ENCODE measurements at places on chromosomes 4 and X.

GRCh38 chr4:98540803-98541202 is 117.6 kb downstream of the TSPAN5 start:
- no peak for DNase-seq

DNA sequence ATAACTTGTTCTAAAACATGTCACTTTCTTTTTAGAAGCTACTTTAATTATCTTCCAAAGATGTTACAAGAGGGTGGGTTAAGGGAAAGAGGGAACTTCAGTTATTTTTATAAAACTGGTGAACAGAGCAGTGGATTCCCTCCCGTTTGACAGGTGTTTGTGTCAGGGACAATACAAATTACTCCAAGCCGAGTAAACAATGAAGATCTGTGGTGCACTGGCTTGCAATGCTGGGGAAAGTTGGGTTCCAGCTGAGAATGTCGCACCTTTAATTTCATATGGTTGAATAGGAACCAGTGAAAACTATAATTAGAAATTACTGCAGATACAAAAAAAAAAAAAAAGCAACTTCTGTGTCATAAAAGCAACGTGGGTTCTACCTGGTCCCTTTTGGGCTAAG is 98.6 kb upstream of the TTC29 start:
- no peak for DNase-seq

DNA sequence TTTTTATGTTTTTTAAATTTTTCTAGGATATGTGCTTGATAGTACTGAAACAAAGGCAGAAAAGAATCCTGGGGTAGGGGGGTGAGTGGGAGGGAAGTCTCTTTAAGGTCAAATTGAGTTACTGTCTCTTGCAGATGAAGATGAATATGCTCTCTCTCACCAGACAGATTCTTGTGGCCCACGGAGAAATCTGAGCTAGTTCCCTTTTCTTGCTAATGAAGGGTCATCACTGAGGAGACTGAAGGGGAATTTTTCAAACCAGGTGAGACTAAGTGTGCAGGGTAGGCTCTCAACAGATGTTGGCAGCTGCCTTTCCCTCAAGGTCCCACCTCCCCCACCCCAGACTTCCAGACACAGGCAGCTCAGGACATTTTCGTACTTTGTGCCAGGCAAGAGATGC is 21.5 kb downstream of the FAM9C start:
- no peak for DNase-seq

DNA sequence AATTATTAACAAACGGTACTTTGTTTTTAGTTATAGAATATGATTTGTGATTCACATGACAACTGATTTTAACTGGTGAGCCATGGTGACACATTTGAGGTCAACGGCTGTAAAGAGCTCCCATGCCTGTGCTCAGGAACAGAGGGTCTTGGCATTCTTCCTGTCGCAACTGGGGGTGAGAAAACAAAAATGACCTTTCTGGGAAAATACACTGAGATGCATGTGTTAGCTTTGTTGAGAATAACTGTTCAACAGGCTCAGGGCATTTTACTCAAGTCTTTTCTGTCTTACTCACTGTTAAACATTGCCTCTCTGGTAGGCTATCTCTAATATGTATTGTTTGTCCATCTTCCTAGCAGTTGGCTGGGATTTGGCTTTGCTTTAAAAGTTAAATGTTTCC is 57.1 kb upstream of the HPGD start:
- DNase-seq: no peak

DNA sequence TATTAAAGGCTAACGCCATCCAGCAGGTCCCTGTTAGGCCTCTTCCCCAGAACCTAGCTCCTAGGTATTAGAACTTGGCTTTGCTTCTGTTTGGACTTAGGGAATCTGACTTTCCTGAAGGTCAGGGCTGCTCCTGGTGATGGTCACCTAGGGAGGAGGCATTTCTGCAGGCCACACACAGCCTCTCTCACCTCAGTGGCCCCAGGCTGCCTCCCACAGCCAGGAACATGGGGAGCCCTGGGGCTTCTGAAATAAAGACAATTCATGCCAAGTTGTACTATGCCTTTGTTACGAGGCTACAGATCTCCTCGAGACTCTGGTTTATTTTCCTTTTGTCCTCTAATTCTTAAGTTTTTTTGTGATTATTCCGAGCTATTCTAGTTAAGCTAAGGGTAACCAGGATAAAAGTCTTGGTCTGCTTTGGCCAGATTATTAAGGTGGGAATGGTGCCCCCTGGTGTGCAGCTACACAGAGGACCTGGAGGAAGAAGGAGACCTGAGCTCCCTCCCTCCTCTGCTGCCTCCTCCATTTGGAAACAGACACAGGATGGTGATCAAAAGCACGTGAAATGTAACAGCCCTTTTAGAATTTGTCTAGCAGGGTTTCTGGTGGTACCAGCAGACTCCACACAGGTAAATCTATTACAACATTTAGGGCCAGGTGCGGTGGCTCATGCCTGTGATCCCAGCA is 131.0 kb downstream of the DCLK2 start:
- peak; percentile 13 for DNase-seq

DNA sequence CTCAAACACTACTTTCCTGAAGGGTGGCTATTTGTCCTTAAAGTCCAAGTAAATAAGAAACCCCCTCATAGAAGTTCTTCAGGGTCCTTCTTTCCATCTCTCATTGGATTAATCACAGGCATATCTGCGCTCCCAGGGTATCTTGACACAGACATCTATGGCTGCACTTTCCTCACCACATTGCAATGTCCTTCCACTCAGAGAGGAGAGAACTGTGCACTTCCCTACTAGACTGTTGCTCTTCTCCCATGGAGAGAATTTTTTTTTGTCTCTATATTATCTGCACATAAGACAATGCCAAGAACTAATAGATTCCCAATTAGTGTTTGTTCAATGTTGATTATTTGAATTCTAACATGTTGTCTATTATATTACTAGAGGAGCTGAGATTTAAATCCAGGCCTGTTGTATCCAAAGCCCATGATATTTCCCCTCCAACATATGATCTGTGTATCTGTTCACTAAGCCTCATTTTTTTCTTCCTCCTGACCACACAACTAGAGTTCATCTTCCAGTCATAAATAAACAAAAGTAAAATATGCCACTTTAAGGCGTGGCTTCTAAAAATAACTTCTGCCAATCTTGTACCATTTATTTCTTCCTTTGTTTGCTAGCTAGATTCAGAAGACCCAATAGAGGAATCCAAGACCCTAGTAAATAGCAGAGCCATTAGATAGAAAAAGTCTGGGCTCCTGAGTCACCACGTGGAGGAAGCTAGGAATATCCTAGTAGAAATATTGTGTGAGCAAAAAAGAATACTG is 61.5 kb upstream of the FAM241A start:
- DNase-seq: no peak
